ENCODE measurements at places on chromosomes 1 and 21.

GRCh38 chr1:24898909-24899439, 31.1 kb downstream of the RUNX3 start:
- DNase-seq: peak; percentile 1

- DNase-seq: no peak
These were observed 26.2 kb downstream of the OR10J5 start for GRCh38 chr1:159509440-159510228.

DNA sequence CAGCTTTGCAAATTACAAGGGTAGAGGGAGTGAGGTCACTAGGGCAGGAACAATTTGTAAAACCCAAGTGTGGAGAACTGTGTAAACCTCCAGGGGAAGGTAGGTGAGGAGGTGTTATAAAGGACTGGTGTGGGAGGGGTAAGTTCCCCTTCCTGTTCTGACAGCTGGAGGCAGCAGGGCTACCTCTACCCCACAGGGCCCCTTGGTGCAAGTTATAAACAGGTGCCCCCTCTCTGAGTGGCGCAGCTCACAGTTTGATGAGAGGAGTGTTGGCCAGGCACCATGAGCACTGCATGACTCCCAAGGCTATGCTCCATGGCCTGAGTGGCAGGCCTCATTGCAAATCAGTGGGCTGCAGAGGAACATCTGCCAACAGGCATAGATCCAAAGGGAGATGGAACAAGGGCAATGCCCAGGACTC, 41.0 kb downstream of the MFSD2A start:
- no peak for DNase-seq

GRCh38 chr21:44837537-44837936, 19.7 kb upstream of the SUMO3 start:
- no peak for DNase-seq

All from T-helper 17 cell (primary cell).